Esophagus mucosa (tissue), 1 donor: ENCODE measurements at places on chromosomes 12 and 14.
A peak's percentile ranks its signal among the peaks of the same experiment; 100 is the strongest.

GRCh38 chr12:69151254-69151764 lies 88.1 kb upstream of the CPSF6 start:
- ATAC-seq: no peak

- no peak for ATAC-seq
These were observed 9.8 kb downstream of the NTF3 start for GRCh38 chr12:5441497-5442236.

DNA sequence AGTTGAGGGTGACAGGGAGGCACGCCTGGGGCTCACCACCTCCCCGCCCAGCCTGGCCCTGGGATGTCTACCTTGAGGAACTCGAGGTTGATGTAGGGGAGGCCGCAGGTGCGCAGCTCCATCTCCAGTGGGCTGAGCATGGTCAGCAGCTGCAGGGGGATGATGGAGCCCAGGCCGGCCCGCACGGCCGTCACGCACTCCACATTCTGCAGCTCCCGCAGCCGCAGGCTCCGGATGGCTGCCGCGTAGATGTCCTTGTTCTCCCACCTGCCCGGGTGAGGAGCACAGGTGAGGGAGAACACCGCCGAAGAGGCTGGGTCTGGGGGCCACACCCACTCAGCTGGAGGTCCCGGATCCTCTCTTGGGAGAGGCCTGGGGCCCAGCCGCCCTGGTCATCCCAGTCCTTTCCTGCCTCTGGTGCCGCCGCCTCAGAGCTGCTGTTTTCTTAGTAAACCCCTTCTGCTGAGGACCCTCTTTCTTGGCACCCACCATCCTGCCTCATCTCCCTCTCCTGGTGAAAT lies 38.2 kb downstream of the TRAFD1 start:
- no peak for ATAC-seq

DNA sequence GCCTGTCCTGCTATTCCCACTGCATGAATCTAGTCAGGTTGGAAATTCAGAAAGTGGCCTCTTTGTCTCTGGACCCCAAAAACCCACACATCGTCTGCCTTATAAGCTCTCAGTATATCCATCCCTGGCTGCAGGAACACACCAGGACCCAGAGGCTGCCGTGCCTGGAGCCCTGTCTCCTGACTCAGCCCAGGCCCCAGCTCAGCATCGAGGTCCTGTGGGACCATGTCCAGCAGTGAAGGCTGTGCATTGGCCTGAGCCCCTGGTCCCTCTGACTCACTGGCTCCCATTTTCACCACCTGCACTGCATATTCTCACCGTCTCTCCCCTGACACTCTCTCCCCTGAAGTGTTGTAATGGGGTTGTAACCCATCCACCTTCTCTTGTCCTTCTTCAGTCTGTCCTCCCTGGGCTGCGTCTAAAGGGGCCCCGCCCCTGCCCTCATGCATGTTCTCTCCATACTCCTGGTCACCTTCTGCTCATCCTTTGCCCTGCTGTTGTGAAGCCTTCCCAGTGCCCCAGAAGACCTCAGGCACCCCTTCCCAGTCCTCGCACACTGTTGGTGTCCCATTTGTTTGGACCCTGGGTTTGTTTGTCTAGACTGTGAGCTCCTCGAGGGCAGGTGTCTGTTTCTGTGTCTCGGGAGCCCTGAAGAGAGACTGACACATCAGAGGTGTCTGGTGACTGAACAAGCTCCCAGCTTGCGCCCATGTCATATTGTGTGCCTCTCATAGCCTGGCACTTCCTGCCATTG lies 43.8 kb downstream of the EVL start:
- no peak for ATAC-seq

DNA sequence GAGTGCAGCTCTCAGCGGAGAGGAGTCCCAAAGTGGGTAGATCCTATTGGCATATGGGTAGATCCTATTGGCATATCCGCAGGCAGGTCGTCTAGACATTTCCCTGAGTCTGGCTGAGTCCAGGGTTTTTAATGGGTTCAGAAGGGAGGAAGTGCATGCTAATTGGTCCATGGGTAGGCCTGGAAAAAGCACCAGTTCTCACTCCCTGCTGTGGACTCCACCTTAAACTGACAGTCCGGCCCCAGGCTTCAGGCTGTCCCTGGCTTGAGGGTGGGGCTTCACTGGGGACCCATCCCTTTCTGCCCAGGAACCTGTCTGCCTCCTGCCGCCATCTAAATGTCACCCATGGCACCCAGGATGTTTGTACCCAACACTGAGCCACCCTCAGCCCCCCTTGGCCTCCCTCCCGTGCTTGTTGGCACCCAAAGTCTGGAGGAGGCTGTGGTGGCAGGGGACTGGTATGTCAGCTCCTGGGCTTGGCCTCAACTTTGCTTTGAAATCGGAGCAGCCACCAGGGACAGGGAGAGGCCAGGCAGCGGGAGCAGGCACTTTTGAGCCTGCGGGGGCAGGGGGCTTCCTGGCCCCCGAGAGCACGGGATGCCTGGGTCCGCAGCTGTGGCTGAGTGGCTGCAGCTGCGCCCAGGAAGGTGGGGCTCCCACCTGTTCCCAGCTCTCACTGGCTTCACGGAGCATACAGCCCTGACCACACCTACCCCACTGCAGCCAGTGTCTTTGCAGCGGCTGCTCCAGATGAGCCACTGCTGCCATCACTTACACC lies 29.6 kb upstream of the YAF2 start:
- peak; percentile 15 for ATAC-seq

- no peak for ATAC-seq
These were observed 51.0 kb upstream of the RIN3 start for GRCh38 chr14:92462568-92462967.

- ATAC-seq: no peak
These were observed 338.2 kb downstream of the TRHDE start for GRCh38 chr12:72610342-72610741.

- ATAC-seq: no peak
These were observed 71.7 kb upstream of the KICS2 start for GRCh38 chr12:64293654-64294364.

DNA sequence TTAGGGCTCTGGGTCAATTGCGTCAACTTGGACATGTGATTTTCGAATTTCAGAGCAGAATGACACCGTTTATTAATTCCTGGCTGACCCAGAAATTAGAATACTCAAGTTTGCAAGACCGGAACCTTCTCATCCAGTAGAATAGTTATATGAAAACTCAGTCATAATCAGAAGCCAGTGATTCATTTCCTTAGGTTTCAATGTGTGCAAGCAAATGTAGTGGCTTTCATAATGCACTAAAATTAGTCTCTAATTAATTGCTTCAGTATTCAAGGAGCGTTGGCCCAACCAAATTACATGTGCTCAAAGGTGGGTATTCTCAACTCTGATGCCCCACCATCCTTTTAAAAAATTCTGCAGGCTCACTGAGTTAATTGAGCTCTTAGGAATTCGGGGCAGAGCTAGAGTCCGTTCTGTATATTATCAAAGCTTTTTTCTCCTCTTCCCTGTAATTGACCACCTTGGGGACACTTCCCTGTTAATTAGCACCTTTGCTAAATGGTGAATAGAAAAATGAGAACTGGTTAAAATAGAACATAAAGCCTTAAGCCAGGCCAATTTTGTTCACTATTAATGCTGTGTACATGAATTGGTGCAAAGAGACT lies 55.4 kb downstream of the DAO start:
- no peak for ATAC-seq

GRCh38 chr12:120144215-120144614 lies 27.7 kb upstream of the RAB35 start:
- peak; percentile 18 for ATAC-seq

DNA sequence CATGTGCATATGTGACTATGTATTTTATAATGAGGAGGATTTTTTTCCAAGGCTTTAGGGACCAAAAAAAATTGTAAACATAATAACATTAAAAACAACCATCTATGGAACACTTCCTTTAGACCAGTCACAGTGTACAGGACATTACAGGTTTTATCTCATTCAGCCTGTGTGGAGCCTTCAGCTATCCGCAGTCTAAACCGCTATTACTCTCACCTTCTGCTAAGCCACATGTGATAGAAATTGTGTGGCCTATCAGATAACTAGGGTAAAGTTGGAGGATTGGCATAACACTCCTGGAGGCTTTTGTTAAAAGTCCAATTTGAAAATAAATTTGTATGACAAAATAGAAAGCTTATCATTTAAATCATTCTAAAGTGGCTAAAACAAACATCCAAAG lies 281.2 kb upstream of the TMTC1 start:
- ATAC-seq: no peak

DNA sequence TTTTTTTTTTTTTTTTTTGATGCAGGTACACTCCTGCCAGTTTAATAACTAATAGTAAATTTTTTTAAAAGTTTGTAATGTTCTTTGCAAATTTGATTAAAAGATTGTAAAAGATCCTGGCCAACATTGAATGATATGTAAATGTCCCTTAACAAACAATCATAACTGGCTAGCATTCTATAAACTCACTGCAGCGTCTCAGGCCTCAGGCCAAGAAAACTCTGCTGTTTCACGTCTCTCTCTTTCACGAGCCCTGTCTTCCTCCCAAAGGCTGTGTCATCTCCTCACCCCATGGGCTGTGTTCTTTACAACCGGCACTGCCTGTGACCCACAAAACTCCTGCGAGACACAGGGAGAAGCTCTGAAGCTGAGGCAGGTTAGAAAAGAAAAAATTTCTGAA lies 103.3 kb downstream of the NUAK1 start:
- no peak for ATAC-seq

GRCh38 chr14:103390605-103391004 lies 5.4 kb downstream of the MARK3 start:
- no peak for ATAC-seq

DNA sequence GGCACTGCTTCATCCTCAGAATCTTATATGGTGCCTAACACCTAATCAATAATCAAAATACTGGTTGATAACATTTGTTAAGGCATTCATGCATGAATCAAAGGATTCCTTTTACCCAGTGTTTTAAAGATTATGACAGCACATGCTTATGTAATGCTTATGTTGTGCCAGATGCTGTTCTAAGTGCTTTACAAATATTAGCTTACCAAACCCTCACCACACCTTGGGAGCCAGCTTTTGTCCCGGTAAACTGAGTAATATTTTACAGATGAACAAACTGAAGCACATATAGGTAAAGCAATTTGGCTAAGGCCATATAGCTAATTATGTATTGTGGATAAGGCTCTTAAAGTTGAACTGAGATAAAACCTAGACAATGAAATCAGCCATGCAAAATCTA lies 209.2 kb downstream of the ALX1 start:
- ATAC-seq: no peak

DNA sequence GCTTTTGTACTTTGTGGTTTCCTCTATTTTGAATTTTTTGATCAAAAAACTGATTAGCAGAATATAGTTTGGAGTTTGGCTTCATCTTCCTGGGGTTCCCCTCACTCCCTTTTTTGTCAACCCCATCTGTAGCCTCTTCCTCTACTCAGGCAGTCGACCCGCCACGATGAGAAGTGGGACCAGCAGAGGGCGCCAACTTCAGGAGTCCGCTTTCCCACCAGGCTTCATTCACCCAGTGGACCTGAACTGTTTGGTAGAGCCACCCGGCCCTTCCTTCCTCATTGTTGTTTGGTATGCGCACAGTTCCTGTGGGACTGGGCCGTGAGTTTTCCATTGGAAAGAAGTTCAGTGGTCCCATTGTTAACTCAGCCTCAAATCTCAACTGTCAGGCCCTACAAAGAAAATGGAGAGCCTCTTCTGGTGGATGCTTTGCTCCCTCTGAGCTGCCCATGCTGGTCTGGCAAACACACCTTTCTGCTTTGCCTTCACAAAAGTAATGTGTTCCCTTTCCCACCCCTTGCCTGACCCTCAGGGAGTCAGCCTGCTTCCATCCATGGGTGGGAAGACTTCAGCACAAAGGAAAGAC lies 21.7 kb downstream of the TMBIM6 start:
- peak; percentile 32 for ATAC-seq

DNA sequence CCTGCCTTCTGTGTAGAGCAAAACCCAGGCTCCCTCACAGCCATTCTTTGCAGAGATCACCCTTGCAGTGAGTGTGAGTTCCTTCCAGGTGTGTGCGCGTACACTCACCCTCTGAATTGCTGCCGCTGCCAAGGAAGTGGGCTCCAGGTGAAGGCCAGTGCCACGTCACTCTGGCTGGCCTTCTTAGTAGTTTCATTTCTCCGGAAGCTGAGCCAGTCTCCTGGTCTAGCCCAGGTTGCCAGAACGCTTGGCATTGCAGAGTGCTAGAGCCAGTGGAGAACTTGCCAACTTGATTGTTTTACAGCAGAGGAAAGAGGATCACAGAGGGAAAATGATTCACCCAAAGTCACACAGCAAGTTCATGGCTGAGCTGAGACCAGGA lies 11.0 kb downstream of the CBLN3 start:
- ATAC-seq: peak; percentile 86

DNA sequence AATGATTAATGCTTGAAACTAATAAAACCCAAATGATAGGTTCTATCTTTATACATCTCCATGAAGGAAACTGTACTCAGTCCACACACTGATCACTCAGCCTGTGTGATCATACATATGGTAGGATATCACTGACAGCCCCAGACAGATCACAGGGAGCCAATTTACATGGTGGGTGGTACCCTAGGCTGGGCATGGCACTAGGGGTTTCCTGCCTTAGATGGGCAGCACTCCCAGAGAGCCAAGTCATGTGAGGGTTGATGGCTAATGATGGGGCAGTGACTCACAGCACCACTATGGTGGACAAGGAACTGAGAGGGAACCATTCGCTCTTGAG lies 89.6 kb upstream of the PTPRR start:
- ATAC-seq: no peak
